ENCODE measurements at places on chromosomes 11 and 22.

- DNase-seq: no peak
Observed at GRCh38 chr11:68523743-68524142, 63.2 kb downstream of the PPP6R3 start.

DNA sequence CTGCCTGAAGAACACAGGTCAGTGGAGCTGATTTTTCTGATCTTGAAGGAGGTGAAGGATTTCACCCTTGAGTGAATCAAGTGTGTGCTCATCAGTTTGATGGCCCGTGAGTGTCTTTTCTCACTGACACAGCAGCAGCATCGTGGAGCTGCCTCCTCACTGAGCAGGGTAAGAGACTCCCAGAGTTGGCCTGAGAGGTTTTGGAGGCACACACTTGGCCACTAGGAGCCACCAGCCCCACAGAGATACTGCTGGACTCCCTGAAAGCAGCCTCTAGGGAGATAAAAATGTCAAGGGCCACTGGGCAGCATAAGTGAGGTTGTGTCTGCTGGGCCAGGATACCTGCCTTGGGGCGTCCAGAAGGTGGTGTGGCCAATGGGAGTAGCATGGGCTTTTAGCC, 245.4 kb downstream of the GRIK4 start:
- DNase-seq: no peak

DNA sequence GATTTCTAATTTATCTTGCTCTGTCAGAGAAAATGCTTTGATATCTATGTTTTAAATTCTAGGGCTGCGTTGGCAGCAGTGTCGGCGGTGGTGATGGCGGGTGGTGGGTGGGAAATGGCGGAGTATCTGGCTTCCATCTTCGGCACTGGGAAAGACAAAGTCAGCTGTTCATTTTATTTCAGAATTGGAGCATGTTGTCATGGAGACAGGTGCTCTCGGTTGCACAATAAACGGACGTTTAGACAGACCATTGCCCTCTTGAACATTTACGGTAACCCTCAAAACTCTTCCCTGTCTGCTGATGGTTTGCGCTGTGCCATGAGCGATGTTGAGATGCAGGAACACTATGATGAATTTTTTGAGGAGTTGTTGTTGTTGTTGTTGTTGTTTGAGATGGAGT, 36.1 kb upstream of the PHOX2A start:
- DNase-seq: no peak

DNA sequence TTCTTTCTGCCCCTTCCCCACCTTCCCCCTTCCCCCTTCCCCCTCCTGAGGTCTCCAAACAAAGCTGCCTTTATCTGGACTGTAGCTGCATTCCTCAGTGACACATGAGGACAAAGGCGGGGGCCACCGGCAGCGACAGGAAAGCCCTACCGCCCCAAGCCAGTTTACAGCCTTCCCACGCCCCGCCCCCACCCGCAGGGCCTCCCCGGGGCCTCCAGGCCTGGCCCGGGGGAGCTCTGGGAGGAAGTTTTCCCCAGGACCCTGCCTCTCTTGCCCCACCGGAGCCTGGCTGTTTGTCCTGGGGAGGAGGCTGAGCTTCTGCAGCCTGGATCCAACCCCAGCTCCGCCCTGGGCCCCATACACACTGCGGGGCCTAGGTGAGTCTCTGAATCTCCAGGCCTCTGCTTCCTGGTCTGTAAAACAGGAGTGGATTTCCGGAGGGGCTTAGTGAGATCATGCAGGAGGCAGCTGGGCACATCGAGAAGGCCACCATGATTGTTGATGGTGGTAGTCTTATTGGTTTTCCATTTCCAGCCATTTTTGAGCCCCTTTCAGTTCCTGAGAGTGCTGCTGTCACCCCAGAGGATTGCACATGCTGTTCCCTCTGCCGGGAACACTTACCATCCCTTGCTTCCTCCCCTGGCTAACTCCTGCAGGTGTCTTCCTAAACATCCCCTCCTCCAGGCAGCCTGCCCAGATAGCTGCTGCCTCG, 130.7 kb downstream of the MN1 start:
- DNase-seq: no peak

- DNase-seq: no peak
Observed at GRCh38 chr22:32911503-32911902, 110.0 kb downstream of the TIMP3 start.

DNA sequence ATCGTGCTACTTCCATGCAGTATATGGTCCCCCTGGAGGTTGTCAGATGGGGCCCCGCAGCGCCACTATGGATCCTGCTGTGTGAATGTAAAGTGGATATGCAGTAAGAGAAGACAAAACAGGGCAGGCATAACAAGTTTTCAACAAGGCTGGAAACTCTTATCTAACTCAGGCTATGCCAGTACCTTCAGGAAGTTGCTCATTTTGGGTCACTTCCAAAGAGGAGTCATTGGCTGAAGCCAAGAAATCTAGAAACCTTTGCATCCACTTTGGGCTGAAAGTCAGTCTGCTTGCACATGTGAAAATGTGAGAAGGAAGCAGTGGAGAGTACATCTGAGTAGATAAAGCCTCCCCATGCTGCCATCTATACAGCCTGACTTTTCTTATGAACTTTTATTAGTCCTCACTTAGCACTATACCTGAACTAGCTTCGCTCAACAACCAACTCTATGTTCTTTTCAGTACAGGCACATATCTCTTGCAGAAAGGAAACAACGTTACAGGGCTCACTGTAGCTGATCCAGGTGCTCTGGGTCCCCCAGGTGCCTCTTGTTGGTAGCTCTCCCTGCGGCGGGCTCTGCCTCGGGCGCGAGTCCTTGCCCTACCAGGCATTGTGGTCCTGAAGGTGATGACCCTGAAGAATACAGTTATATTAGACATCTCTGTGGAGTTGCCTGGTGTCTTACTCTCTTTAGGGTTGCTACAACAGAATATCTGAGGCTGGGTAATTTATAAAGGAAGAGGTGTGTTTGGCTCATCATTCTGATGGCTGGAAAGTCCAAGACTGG, 12.4 kb downstream of the PIWIL3 start:
- no peak for DNase-seq

- no peak for DNase-seq
Observed at GRCh38 chr11:69343401-69344321, 49.7 kb downstream of the MYEOV start.

DNA sequence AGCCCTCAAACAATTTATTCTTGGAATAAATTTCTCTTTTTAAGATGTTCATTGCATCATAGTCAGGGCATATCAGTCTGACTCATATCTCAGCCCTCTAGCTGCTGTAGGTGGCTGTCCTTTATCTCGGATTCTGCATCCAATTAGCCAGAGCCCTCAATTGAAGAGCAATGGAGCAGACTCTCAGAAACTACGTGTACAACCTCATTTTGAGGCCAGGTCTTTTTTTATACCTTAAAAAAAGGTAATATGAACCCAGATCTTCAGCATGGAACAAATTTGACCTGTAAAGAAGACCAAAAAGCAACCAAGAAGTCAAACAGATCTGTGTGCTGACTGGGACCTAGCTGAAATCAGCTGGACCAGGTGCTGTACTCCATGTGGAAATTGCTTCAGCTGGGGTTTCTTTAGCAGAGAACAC, 8.7 kb downstream of the OR52A5 start:
- DNase-seq: no peak

DNA sequence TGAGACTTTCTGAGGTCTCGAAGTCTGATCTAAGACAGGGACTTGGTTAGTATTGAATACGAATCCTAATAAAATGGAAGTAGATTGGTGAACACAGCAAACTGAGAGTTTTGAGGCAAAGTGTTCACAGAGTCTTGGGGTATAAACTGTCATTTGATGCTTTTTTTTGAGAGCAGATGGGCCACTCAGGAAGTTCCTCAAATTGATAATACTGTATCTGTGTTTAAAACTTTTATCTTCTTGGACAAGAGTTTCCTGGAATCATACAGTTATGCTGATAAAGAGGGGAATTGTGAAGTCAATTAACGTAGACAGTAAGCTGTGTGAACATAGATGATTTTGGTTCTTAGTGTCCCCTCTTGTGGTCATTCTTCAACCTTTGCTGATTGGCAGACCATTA, 80.0 kb upstream of the CLPB start:
- no peak for DNase-seq

- no peak for DNase-seq
Observed at GRCh38 chr11:20194470-20194869, 34.2 kb upstream of the DBX1 start.

DNA sequence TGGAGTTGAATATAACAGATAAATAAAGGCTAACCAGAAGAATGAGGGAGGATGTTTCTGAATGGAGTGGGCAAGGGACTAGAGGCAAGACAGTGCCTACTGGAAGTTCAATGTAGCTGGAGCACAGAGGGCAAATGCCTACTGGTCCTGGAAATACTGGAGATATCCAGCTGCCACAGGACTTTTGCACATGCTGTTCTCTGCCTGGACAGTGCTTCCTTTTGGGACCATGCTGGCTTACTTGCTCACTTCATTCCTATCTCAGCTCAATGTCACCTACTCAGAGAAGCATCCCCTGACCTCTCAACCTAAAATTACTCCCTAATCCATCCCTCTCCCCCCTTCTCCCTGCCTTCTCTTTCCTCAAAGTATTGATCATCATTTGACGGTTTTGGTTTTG, 20.2 kb downstream of the RASD2 start:
- no peak for DNase-seq

DNA sequence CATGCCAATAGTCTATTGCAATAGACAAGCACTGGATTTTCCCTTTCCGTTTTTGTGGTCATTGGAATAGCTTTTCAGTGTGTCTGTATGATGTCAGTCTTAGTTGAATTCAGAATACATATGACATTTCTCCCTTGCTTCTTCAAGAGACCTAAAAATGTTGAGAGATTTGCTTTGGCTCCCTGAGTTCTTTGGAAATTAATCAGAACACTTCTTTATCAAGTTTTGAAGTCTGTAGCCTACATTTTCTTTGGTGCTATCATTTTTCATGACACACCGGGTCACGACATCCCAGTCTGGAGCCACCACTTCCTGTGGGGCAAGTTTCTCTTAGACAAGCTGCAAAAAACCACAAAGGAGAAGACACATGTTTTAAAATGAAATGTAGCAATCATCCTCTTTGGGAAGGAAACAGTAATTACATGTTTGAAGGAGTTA, 847.1 kb downstream of the OPCML start:
- no peak for DNase-seq

DNA sequence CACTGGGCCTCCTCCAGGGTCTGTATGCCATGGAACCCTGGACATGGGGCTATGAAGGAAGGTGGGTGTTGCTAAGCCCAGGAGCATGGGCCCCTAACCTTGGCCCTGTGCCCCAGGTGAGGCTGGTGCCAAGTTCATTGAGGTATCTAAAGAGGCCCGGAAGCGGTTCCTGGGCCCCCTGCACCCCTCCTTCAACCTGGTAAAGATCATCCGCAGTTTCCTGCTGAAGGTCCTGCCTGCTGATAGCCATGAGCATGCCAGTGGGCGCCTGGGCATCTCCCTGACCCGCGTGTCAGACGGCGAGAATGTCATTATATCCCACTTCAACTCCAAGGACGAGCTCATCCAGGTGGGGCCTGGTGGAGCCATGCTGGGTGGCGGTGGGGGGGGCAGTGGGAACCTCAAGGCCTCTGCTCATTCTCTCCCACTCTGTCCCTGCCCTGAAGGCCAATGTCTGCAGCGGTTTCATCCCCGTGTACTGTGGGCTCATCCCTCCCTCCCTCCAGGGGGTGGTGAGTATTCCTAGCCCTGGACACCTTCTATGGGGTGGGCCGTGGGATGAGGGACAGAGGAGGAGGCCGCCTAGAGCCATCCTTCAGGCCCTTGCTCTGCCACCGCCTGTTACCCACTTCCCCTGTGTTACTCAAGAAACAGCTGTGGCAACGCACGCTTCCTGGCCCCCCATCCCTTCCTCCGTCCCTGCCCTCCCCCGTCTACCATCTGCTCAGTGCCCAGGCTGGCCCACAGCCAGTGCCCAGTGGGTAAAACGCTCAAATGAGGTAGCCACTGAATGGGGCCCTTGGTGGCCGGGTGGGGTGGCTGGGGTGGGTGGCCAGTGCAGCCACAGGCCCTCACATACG, 3.0 kb downstream of the PNPLA2 start:
- no peak for DNase-seq

GRCh38 chr11:107563702-107564101, 1.8 kb downstream of the ALKBH8 start:
- DNase-seq: peak; percentile 11

- no peak for DNase-seq
Observed at GRCh38 chr11:70464509-70465361, 66.4 kb downstream of the CTTN start.

- DNase-seq: no peak
Observed at GRCh38 chr11:12897867-12898266, 111.2 kb upstream of the RASSF10 start.

DNA sequence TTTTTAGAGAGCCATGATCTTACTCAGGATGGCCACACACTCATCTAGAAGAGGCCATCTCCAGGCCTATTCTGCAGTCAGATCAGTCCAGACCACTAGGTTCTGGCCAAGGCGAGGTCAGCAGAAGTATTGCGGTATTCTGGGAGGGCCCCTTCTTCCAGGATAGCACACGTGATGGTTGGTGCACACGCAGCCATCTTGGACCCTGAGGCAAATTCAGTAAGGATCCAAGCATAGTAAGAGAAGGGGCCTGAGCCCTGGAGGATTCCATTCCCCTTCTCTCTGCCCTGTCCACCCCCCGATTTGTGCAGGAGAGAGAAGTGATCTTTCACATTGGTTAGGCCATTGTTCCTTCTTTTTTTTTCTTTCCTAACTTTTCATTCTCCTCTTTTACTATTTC, 957.9 kb downstream of the BRD1 start:
- no peak for DNase-seq

DNA sequence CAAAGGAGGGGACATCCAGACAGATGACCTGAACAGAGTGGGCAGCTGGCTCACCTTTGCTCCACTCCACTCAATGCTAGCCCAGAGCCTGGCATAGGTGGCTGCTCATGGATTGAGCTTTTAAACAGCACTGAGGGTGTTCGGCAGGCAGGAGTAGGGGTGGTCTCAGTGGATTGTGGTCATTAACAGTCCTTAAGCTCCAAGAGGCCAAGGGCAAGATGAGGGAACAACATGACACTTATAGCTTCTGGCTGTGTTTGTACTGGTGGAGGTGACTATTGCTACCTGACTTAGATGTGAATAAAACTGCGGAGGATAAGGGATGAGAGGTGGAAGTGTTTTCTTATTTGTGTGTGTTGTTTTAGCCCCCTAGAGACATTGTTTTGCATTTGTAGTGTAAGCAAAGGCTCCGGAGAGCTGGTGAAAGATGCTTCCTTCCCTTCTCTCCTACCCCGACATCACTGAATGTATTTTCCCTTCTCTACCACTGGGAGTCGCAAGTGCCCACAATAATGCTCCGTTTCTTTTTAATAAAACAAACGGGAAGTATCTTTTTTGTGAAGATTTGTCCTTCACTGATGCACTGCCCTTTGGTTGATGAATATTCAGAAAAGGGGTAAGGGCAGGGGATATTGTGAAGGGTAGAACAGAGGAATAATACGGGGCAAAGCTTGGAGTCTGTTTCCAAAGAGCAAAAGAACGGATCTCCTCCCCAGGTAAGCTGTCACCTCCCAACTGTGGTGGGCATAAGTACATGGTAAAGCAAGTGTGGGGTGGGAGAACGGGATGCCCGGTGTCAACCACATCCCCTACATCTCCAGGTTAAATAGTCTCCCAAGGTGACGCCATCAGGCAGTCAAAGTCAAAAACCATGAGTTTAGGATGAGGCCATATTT, 27.5 kb upstream of the MTNR1B start:
- no peak for DNase-seq
